ENCODE measurements at places on chromosomes 1 and 21.

GRCh38 chr1:179793281-179793680 is 50.2 kb downstream of the FAM163A start:
- DNase-seq, result no peak

- DNase-seq, result no peak
These were observed 42.5 kb downstream of the GPR88 start for GRCh38 chr1:100580446-100580845.

- no peak for DNase-seq
These were observed 15.0 kb upstream of the H3-3A start for GRCh38 chr1:226047495-226047894.

GRCh38 chr1:113998361-113998760 is 19.1 kb downstream of the OLFML3 start:
- no peak for DNase-seq

DNA sequence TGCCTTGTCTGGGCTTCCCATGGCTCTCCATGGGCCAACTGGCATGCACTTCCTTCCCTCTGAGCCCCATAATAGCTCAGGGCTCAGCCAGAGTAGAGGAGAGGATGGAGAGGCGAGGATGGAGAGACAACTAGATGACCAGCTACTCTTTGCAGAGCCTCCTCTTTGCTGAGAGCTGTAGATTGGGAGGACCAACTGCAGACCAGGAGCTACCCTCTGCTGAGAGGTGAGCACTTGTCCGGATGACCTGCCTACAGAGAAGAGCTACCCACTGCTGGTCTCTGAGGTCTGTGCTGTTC is 58.0 kb upstream of the ETV3 start:
- DNase-seq, result no peak

DNA sequence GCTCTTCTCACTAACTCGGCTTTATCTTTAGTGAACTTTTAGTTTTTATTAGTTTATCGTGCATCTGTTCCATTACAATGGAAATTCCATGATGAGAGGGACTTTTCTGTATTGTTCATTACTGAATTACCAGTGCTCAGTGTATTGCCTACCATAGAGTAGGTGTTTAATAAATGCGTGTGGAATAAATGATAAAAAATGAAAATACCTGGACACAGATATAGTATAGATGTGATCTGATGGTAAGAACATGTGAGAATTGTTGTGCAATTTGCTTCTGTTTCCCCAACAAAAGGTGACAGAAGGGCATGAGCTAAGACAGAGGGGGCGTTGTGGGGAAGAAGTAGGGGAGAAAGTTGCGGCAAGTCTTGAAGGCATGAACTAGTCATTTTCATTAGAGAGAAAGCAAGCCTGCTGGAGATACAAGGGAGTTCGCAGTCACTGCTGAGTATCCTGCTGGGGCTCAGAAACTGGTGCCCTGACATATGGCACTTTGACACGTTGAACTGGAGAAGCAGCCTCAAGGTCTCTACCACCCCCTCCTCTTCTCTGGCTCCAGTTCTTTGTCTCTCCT is 5.6 kb upstream of the COG2 start:
- DNase-seq, result no peak

DNA sequence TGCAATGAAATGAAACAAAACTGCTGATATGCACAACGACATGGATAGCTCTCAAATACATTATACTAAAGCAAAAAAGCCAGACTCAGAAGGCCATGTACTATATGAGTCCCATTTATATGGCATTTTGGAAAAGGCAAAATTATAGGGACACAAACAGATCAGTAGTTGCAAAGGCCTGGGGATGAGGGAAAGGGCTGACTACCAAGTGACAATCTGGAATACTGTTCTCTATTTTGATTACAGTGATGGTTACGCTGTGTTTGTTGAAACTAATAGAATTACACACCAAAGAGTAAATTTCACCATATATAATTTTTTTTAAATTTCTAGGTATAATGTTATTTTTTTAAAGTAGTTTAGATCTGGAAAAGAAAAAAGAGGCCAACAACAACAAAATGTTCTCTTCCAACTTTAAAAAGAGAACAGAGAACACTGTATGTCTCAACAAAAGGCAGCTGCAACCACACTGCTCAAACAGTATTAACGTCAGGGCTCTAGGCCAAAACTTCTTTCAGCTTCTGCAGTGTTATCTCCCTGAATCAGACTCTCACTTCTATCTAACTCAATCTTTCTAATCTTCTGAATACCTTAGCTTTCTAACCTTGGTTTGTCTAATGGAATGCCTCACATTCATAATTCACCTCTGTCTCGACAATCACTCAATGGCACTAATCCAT is 75.8 kb downstream of the FOXJ3 start:
- no peak for DNase-seq

DNA sequence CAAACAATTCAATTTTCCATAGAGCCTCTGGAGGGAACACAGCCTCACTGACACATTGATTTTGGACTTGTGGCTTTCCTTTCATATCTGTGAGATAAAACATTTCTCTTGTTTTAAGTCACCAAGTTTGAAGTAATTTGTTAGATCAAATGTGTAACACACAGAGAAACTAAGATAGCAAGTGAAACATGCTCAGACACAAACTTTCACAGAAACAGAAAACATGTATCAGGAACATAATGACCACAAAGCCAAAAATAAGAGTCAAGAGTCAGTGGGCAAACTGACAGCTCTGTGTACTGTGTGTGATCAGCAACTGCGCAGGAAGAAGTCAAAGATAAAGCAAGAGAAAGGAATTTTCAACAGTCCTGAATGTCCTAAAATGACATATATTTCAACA is 1237.5 kb downstream of the AMY1C start:
- DNase-seq, result no peak

All from stimulated activated CD4-positive, alpha-beta T cell treated with anti-CD3 and anti-CD28 coated beads, TNF-alpha, amount 100 ng/mL, for 1 hour (primary cell).